ENCODE measurements at places on chromosomes 7 and 10. TPM values are rescaled to one million over a fixed set of nuclear protein-coding genes. Genes with fewer than 3 reads are reported as not detected.

DNA sequence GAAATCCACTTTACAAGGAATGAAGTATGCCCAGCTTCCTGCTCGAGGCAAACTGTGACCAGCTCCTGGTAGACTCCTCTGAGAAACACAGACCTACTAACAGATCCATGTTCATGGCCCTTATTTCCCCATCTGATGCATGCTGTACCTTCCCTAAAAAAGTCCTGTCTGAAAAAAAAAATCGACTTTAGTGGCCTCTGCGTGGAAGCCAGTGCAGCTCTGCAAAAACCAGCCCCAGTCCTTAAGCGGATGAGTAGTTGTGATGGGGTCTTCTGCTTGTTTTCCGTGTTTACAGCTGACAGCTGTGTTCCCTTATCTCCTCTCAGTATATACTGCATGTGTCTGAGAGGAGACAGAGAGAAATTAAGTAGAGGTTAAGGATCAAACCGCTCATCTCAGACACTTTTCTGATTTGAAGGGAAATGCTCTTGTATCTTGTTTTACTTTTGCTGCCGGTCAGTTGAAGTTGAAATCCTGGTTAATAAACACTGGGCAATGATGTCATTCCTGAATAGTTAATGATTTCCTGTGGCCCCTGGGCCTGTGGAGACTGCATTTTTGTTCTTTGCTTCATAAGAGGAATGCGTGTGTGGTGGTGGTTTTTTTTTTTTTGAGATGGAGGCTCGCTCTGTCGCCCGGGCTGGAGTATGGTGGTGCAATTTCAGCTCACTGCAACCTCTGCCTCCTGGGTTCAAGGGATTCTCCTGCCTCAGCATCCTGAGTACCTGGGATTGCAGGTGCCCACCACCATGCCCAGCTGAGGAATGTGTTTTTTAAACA is 67.6 kb downstream of the DOCK1 start:
- DNase-seq = no peak

DNA sequence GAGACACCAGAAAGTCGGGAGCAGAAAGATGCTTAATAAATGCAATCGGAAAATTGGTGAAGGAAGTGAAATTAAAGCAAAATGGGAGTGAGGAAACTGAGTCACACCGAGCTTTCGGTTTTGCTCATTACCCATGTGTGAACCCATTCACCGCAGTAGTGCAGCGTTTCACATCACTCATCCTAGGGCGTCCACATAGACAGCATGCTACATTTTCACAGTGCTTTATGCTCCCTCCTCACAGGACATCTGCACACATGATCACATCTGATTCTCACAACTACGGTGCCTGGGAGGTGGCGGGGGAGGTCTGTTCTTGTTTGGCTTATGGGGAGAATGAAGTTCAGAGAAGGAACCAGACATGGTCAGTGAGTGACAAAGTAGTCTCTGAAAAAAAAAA is 36.6 kb upstream of the ATP6V0A4 start:
- DNase-seq = no peak

Gene LCOR
- total RNA-seq = 10.7 TPM

- DNase-seq = no peak
Observed at GRCh38 chr7:108189733-108190388, 59.7 kb upstream of the LAMB4 start.

DNA sequence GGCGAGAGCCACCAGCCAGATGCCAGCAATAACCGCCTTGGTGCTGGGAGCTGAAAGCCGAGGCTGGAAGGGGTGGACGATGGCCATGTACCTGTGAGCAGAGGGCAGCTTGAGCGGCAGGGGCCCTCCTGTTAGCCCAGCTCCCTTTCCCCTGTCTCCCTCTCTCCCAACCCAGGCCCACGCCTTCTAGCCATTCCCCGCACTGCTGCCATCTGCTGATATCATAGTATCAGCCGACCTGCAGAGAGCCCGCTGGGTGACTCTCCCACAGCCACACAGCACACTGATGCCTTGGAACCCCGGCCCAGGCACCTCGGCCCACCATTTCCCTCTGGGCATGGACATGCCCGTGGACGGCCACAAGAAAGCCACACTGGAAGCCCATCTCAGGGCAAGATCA is 1.7 kb downstream of the TACR2 start:
- no peak for DNase-seq

DNA sequence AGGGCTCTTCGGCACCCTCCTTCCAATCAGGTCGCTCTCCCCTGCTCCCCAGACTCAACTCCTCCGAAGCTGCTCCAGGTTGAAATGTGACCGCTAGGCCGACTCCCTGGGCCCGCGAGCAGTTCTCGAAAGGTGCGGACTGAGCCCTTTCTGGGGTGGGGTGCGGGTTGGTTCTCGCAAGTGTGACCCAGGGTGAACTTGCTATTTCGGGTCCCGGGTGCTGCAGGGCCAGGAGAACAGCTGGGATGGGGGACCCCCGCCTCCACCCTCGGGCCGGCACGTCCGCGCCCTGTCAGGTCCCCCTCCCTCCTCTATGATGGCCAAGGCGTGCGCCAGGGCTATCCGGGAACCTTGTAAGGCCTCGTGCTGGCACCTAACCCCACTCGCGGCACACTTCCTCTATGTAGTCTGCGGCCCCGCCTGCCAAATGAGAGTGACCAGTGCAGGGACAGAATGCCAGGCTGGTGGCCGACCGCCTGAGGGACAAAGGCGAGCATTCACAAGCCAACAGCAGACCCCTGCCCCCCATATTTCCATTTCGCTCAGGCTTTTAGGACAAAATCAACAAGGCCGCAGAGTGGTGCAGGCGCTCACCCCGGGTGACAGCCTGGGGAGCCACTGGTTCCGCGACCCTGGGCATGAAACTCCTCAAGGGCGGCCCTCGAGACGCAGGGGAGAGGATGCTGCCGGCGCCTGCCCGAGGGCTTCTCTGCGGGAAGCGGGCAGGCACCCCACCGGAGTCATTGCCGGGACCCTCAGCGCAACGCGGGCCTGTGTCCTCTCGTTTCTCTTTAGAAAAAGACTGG is 13.7 kb upstream of the HOXA13 start:
- DNase-seq = no peak

- no peak for DNase-seq
Observed at GRCh38 chr7:32030904-32031692, 39.1 kb downstream of the PDE1C start.

DNA sequence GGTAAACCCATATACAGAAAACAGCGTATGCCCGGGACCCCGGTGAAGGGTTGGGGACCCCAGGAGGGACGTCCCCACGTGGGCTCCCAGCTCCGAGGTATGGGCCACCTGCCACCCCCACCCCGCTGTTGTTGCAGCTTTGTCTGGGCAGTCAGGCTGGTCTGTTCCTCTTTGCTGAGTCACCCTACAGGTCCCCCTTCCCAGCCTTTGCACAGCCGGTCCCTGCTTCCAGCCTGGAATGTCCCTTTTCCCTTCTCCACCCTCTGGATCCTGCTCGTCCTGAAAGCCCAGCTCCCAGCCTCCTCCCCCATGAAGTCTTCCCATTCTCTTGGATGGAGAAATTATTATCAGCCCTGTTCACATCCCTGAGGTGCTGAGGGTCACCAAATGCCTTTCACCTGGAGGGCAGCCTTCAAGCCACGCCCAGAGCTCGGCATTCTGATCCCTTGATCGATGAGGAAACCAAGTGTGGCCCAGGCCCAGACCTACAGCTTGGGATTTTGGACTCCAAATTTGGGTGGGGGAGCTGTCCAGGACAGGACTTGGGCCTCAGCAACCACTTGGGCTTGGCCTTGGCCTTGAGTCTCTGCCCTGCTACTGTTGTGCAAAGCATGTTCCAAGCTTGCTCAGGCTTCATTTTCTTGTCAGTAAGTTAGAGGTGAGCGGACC is 2.6 kb downstream of the CLDN4 start:
- DNase-seq = no peak

- DNase-seq = no peak
Observed at GRCh38 chr7:7178906-7179305, 3.4 kb upstream of the C1GALT1 start.

- peak; percentile 54 for DNase-seq
Observed at GRCh38 chr10:58513188-58514110, 777 bp downstream of the BICC1 start.

Gene SORCS1
- total RNA-seq = 11.1 TPM

Gene POLR2J
- 59.8 TPM for total RNA-seq

GRCh38 chr7:132743974-132744373 is 167.7 kb upstream of the PLXNA4 start:
- DNase-seq = no peak

- DNase-seq = peak; percentile 66
Observed at GRCh38 chr10:75202321-75203045, 8.1 kb upstream of the VDAC2 start.

DNA sequence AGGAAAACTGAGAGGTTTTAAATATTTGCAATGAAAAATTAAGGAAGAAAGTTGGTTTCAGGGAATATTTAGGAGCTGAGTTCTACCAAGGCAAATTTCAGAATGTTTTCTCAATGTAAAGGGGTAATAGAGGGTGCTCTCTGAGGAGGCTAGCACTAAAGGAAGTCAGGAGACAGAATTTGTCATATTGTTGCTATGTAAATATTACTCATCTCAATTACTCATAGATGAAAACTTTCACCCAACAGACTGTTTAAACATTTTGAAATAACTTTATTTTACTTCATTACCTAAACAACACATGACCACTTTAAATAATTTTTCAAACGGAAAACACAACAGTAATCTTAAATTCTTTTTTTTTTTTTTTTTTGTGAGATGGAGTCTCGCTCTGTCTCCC is 274.8 kb upstream of the NRG3 start:
- DNase-seq = no peak

Gene EN2
- 0.08 TPM for total RNA-seq

DNA sequence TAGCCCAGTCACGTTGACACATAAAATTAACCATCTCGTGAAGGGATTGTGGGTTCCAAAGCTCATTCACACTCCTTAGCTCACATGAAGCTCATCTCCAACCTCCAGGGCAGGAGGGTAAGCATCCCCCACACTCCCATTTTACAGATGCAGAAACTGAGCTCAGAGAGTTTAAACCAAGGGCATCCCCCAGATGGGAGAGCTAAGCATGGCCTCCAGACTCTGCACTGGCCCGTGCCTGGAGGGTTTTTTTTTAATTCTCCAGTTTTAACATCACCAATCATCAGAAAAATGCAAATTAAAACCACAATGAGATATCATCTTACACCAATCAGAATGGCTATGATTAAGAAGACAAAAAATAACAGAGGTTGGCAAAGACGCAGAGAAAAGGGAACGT is 53.3 kb upstream of the TCF7L2 start:
- no peak for DNase-seq

- no peak for DNase-seq
Observed at GRCh38 chr10:110268442-110268841, 36.3 kb downstream of the SMNDC1 start.

GRCh38 chr10:66983475-66983818 is 57.6 kb downstream of the LRRTM3 start:
- peak; percentile 67 for DNase-seq

- DNase-seq = no peak
Observed at GRCh38 chr7:101391991-101392390, 29.3 kb downstream of the COL26A1 start.

GRCh38 chr7:17939211-17939605 is 1.1 kb downstream of the SNX13 start:
- DNase-seq = no peak

- peak; percentile 45 for DNase-seq
Observed at GRCh38 chr10:59872892-59873463, 33.4 kb downstream of the CCDC6 start.

GRCh38 chr10:79093658-79094411 is 25.1 kb downstream of the ZMIZ1 start:
- DNase-seq = peak; percentile 58

- peak; percentile 66 for DNase-seq
Observed at GRCh38 chr7:6015917-6016652, 7.0 kb downstream of the AIMP2 start.

DNA sequence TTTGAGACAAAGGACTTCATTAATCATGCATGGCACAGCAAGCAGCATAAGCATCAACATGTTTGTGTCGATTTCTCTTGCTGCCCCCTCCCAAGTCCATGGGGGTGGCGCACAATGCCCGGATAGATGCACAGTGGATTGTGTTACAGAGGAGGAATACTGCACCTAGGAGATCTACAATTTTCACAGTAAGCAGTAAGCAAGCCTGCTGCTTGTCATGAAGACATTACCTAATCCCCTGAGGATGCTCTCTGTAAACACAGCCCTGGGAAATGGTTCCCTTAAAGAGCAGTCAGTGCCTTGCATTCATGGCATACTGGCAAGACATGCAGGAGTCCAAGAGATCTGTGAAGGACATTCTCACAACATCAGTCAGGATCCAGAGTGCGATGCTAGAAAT is 137.7 kb downstream of the ETV1 start:
- no peak for DNase-seq

DNA sequence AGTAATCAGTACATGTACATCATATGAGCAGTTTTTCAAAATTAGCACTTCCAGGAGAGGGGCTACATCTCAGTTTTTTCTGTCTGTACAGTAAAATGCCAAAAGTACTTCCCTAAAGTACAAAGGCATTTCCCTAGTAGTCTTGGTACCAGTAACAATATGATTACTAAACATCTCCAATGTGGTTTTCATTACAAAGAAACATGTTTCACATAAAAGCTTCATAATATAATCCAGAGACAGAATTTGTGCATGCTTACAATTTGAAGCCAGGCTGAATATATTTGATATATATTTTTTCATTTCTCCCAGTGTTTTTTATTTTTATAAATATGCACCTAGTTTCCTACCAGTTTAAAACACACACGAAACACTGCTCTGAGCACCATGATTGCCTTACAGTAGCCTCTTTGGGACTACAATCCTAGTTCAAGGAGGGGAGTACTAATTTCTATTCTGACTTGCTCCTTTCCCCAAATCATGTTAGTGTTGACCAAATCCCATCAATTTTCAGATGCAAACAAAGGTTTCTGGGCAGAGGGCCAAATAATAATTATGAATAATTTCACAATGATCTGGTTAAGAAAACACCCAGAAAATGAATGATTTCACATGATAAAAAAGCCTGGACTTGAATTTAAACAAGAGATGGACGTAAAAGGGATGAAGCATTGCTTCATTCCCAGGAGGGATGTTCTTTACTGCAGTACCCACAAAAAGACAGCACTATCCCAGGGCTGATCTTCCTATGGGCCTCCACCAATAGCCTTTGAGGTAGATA is 201.3 kb downstream of the SLC25A13 start:
- DNase-seq = no peak

Gene ARHGEF35
- total RNA-seq = 0.83 TPM

Gene SUV39H2
- 6.6 TPM for total RNA-seq

DNA sequence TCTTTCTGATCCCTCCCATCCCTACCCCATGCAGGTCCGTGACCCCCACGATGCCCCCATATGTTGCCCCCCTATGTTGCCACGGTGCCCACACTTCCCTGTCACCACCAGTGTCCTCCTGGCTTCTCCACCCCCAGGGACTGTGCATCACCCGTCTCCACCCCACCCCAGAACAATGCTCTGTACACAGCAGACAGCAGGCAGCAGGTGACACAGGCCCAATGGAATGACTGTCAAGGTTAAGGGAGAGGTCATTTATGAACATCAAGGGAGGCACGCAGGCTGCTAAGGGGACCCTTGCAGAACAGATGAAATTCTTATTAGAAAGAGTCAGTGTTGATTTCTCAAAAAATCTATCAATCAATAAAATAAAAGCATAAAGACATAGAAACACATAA is 71.5 kb downstream of the PARP12 start:
- DNase-seq = no peak
